ENCODE measurements at places on chromosomes 2 and 18.

DNA sequence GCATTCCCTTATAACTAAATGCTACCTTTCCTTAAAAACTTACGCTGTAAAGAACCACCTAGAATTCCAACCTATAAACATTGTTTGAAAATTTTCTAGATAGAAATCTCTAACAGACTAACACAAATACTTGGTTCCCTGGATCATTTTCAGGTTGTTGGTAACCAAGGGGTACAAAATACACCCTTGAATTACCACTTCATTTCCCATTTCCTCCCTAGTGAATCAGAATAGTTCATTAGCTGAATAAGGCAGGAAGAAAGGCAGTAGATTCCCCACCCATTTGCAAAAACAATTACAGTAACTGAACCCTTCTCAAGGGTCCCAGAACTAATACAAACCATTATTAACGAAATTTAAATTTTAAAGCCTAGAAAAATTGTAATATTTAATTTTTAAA is 5.5 kb downstream of the MEX3C start:
- DNase-seq = no peak

DNA sequence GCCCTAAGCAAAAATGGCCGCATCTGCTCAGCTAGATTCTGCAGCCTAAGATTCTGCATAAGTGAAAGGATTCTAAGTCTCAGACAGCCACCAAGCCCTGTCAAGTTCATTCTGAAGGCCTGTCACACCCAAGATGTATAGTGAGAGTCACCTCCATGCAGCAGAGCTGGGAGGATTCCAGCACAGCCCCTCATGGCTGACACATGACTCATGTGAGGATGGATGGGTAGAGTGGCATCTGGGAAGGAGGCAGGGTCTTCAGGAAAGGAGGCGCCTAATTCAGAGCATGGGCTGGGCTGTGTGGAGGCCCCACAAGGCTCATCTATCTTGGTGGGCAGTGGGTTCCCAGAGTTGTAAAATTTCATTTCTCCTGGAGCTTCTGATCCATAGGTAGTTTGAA is 41.5 kb upstream of the ZBTB7C start:
- DNase-seq = no peak

GRCh38 chr2:53422979-53423378 is 344.6 kb upstream of the CHAC2 start:
- peak; percentile 26 for DNase-seq

DNA sequence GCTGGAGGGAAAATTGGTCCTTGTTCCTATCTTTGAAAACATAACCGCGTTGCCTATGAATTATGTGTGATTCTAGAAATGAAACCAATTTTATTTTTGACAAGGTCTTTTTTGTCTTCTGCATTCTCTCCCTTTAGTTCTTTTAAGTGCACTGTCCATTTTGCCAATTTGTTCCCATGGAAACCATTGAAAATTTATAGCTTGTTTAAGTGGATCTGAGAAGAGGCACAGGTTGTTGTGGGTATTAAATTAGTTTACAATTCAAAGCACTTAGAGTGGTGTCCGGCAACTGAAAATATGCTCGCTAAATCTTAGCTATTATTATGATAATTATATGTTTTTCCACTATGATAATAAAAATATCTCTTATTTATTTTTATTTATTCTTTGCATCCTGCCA is 107.5 kb upstream of the FSHR start:
- DNase-seq = no peak

- no peak for DNase-seq
These were observed 207.0 kb upstream of the CCDC68 start for GRCh38 chr18:55166260-55166598.

- DNase-seq = no peak
These were observed 118.3 kb upstream of the KLHL14 start for GRCh38 chr18:32891130-32891529.

- peak; percentile 27 for DNase-seq
These were observed 77.7 kb upstream of the SMAD2 start for GRCh38 chr18:48007955-48008701.

DNA sequence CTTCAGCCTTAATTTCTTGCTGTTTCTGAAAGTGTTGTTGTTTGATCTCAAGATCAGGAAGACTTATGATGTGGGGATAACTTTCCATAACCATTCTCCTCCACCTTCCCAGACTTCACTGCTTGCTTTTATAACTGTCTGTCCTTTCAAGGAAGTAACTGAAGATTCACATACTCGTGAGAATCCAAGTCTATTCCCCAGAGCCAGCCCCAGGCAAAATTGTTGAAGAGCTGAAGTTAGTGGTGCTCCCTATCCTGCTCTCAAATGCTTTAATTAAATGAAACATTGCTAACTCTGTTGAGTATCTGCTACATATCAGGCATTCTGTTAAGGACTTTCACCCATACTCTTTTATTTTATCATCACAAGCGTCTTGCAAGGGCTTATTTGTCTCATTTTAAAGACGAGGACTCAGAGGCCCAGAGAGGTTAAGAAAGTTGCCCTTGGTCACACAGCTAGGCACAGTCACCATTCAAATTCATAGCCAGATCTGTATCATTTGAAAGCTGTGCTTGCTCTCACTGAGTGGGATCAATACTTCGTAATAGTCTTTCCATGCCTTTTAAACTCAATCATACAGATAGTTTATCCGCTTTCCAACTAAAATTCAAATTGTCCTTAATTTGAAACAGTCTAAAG is 189.8 kb upstream of the TCF4 start:
- DNase-seq = no peak
